ENCODE measurements at places on chromosomes 4 and X.

DNA sequence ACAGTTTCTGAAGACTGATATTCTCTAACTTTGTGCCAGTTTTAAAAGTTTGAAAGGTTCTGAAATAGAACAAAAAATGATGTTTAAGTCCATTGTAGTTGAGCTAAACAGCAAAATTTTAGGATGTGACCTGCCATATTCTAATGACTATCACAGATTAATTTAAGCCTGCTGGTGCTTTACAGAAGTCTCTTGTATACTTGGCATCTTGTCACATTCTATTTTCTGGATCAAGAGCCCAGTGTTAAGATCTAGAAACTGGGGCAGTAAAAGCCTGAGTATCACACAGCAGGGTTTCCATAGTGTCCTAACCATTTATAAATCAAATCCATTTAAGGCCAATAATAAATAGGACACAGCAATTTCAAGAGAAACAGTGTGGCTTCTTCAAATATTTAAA is 12.4 kb downstream of the FSTL5 start:
- DNase-seq: no peak

DNA sequence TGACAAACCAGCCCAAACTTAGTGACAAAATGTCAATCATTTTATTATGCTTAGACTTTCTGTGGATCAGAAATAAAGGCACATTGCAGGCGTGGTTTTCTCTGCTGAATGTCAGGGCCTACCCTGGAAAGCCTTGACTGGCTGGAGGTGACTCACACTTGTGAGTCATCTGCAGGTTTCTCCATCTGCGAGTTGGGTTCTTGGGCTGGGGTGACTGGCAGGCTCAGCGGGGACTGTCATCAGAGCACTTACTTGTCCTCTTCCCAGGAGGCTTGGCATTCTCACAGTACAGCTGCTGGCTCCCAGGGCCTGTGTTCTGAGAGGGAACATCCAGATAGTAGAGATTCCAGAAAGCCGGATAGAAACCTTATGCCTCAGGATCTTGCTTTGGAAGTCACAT is 153.8 kb upstream of the AGA start:
- peak; percentile 82 for DNase-seq

DNA sequence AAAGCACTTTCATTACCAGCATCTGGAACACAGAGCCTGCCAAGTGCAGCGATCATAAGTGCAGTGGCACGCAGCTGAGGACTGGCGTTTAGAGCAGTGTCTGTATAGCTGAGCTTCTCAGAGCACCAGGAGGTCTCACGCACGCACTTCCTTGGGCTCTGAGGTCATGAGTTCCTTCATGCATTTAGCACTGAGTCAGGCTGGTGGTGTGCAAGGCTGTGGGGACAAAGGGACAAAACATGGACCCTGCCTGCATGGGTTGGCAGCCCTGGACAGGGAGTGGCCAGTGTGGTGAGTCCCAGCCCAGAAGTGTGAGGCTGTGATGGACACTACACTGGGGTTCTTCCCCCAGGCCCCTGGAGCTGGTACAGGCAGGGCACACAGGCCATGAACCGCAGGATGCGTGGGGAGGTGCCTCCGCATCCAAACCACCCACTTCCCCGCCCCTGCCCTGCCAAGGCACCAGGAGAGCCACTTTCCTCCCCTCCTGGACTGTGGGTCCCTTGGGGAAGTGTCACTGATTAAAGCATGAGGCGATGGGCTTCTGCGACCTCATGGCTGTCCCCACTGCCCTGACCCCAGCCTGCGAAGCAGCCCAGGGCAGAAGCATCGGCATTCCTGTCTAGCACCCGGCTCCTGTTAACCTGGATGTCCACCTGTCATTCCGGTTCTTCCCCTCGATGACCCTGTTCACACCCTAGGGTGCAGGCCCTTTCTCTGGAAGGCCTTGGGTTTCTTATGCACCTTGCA is 37.2 kb upstream of the GPR78 start:
- DNase-seq: no peak

- no peak for DNase-seq
Observed at GRCh38 chr4:156643826-156644225, 327.8 kb downstream of the PDGFC start.

DNA sequence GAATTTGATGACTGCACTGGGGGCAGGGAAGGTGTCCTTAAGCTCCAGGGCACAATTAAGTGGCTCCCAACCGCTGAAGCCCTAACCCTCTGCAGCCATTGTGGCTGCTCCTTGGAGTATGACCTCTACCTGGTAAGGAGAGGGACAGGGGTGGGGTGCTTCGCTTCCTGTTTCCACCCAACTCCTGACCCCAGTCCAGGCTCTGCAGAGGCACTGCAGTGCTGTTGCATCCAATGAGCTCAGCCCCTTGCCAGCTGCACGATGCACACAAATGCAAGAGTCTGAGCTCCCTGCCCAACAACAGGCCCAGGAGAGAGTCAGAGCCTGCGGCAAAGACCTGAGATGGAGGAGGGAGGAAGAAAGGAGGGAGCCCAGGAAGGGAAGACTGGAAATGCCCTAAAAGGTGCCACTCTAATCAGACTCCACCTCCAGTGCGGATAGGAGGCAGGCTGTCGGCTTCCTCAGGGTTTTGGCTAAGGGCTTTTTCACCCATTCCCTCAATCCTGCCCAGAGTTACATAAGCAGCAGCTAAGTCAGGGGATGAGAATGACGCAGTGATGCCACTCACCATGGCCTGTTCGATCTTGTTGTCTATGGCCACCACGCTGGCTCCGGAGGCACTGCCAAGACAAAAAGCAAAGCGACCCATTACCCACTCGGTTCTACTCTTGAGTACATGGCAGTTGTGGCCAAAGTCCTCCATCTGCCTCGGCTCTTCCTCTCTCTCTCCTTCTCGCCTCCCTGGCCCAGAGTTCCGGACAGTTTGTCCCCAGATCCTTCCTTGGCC is 60.1 kb downstream of the TSC22D3 start:
- peak; percentile 31 for DNase-seq

- DNase-seq: peak; percentile 36
Observed at GRCh38 chrX:19904778-19905367, 17.5 kb upstream of the SH3KBP1 start.

DNA sequence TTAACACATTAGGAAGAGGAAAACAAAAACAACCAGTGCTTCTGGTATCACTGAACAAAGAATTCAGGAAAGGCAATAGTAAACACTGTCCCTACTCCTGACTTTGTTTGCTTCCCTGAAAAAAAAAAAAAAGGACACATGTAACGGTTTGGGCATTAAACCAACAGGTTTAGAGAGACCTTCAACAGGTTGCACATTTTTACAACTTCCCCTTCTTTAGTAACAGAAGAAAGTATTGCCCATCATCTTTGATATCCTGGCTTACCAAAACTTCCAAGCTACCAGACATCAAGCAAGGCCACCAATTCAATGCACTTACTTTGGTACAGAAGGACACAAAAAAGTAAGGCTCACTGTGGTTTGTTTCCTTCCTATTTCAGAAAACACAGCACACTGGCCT is 131.9 kb upstream of the MAP3K15 start:
- no peak for DNase-seq

- no peak for DNase-seq
Observed at GRCh38 chr4:20839957-20840356, 139.7 kb downstream of the PACRGL start.

GRCh38 chr4:175386776-175387507 is 425.1 kb downstream of the GPM6A start:
- no peak for DNase-seq

DNA sequence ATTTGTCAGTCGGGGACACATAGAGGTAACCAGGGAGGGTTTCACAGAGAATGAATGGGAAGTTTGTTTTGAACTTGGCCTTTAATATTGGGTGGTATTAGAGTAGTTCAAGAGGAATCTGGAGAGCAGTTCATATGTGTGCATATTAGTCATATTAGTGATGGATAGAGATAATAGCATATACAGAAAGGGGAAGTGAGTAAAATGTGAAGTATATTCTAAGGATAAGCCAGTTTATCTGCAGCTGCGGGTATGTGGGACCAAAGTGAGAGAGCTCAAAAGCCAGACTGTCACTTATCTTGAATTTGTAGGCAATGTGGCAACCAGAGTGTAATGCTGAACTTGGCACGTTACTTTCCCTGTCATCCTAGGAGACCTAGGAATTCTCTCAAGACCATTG is 169.9 kb downstream of the AFF2 start:
- no peak for DNase-seq

- no peak for DNase-seq
Observed at GRCh38 chr4:189294574-189294973, 646.1 kb upstream of the FRG1 start.

Data from myocyte (in vitro differentiated cells).